HFFc6 (cell line): ENCODE measurements at places on chromosomes 11 and 22. TPM values are rescaled to one million over a fixed set of nuclear protein-coding genes. Genes with fewer than 3 reads are reported as not detected.

The ZC3H7B gene
- total RNA-seq = 104 to 131 TPM (median 113 TPM) in 3 replicates

- H3K27ac ChIP-seq = no peak overlapping the region
- H3K36me3 ChIP-seq = no peaks in the 10 kb centered on the region
- no peaks in the 10 kb centered on the region for H3K4me1 ChIP-seq
- no peak overlapping the region for H3K4me3 ChIP-seq
Observed at GRCh38 chr11:125960771-125961170, 14.9 kb downstream of the VSIG10L2 start.

GRCh38 chr11:134425413-134425812 is 13.4 kb upstream of the B3GAT1 start:
- peaks cover 6% of the 10 kb centered on the region; the same call in 1 of the 2 replicates for H3K27me3 ChIP-seq
- no peak for DNase-seq
- H3K4me3 ChIP-seq = no peak overlapping the region
- H3K4me1 ChIP-seq = no peaks in the 10 kb centered on the region
- H3K27ac ChIP-seq = no peak overlapping the region
- no peaks in the 10 kb centered on the region; the same call in none of the 2 replicates for H3K36me3 ChIP-seq

GRCh38 chr11:12134236-12134585 is 23.8 kb downstream of the MICAL2 start:
- DNase-seq = no peak
- H3K27ac ChIP-seq = peak overlapping the region; percentile 61
- no peaks in the 10 kb centered on the region; the same call in 1 of the 2 replicates for H3K27me3 ChIP-seq

The MED15 gene
- 128 and 135 TPM in 2 replicates for total RNA-seq

The YAP1 gene
- total RNA-seq = 114 to 140 TPM (median 130 TPM) in 3 replicates
